ENCODE measurements at places on chromosomes 11 and 22. TPM values are rescaled to one million over a fixed set of nuclear protein-coding genes. Genes with fewer than 3 reads are reported as not detected.

GRCh38 chr11:2095198-2095520, 44.0 kb downstream of the IGF2 start:
- H3K4me3 ChIP-seq: no peak overlapping the region
- no peak overlapping the region for H3K27ac ChIP-seq
- no peaks in the 10 kb centered on the region for H3K36me3 ChIP-seq
- peaks cover 9% of the 10 kb centered on the region for H3K4me1 ChIP-seq
- DNase-seq: no peak
- H3K27me3 ChIP-seq: peaks cover 11% of the 10 kb centered on the region

DNA sequence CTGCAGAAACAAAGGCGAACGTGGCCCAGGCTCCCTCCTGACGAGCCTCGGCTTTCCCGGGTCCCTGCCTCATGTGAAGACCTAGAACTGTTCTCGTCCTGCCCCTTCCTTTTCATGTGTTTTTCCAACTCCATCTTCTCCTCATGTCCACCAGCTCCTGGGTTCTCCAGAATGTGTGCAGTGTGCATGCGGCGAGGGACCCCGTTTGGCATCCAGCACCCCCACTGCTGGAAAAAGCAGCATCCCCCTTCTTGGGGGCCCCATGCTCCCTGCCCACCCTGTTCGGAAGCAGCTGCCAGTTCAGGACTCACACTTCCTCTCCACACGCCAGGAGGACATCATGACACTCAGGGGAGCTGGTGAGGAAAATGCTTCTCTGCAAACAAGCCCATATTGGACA, 313.5 kb downstream of the BRD1 start:
- no peak overlapping the region for H3K27ac ChIP-seq
- H3K27me3 ChIP-seq: no peaks in the 10 kb centered on the region
- no peak for DNase-seq

DNA sequence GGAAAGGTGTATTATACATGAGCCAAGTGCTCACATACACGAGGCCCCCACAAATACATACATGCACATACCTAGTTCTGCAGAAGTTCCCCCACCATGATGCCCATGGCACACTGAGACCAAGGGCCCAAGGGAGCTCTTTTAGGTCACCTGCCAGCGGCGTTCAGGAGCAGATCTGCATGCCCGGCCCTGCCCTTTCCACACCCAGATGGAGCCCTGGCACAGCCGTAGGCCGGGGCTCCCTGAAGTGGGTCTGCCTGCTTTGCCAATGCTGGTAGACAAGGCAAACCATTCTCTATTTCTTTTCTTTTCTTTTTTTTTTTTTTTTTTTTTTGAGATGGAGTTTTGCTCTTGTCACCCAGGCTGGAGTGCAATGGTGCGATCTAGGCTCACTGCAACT, 21.5 kb downstream of the NFAM1 start:
- no peak overlapping the region for H3K27ac ChIP-seq
- H3K27me3 ChIP-seq: no peaks in the 10 kb centered on the region
- no peaks in the 10 kb centered on the region for H3K4me1 ChIP-seq
- no peak for DNase-seq
- H3K4me3 ChIP-seq: no peak overlapping the region

DNA sequence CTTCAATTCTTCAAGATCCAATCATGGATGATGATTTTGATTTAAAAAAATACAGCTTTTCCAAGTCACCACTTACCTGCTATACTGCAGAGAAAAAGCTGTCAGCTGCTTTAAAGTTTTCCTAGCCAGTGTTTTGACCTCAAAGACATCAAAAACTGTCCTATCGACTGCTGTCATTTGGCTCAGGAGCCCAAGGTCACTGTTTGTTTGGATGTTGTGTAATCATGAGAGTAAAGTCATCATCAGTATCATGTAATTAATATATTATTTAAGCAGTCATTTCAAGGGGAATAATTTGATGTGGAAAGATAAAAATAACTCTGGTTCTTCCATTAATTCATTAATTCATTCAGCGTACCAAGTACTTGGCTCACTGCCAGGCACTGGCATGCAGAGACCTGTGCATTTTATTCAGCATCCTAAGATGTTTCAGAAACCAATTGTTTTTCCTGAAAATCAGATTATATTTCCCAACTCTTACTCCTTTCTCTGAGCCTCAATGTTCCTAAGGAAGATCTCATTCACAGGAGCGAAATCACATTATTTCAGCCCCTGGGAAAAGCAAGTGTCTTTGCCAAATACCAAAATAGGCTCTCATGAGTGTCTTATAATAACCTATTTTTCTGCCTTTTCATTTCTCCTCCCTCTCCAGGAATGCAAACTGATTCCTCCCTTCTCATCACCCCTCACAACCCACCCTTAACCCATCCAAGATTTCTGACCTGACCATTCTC, 59.9 kb downstream of the SLC1A2 start:
- H3K4me1 ChIP-seq: peaks cover 8% of the 10 kb centered on the region
- H3K36me3 ChIP-seq: no peaks in the 10 kb centered on the region
- DNase-seq: no peak
- H3K4me3 ChIP-seq: no peak overlapping the region
- H3K27ac ChIP-seq: no peak overlapping the region

The GRIK4 gene
- total RNA-seq: not detected

All from activated CD4-positive, alpha-beta memory T cell treated with anti-CD3 and anti-CD28 coated beads for 36 hours (primary cell).